Activated CD4-positive, alpha-beta T cell treated with anti-CD3 and anti-CD28 coated beads for 1 hour (primary cell): ENCODE measurements at places on chromosomes 16 and 17.
A peak's percentile ranks its signal among the peaks of the same experiment; 100 is the strongest.

DNA sequence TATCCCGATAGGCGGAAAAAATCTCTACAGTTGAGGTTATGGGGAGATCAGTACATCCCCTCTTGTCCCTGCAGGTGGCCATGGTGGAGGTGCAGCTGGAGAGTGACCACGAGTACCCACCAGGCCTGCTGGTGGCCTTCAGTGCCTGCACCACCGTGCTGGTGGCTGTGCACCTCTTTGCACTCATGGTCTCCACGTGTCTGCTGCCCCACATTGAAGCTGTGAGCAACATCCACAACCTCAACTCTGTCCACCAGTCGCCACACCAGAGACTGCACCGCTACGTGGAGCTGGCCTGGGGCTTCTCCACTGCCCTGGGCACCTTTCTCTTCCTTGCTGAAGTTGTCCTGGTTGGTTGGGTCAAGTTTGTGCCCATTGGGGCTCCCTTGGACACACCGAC lies 4.2 kb downstream of the ORAI3 start:
- no peak for DNase-seq

DNA sequence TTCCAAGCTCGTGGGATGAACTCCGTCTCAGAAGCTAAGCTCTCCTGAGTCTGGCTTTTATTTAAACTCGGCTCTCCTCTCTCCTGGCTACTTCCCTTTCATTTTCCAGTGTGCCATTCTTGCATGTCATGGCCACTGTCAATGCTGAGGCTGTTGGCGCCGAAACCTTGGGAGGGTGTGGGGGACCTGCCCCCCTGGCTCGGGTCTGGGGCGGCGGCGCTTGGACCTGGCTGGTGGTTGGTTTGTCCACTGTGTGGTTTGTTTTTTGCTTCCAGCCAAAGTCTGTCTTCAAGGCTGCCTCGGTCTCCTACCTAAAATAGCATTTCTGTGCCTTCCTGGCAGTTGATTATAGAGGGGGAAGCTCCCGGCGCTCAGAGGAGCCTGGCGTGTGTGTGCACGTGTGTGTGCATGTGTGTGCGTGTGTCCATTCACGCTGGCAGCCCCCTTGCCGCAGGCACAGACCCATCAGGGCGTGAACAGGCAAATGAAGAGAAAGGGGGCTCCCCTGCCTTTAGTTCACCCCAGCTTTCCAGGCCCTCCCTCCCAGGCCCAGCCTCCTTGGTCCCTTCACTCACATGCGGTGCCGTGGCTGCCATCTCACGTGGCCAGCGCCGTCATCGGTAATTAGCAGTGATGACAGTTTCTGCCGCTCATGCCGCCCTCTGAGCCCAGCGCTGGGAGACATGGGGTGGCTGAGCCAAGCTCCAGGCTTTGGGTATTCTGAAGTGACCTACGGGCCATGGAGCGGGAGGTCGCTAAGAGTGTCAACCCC lies 179.9 kb downstream of the SEC14L1 start:
- DNase-seq, result no peak

- peak; percentile 64 for DNase-seq
These were observed 10.1 kb downstream of the P3H4 start for GRCh38 chr17:41801374-41802271.

- no peak for DNase-seq
These were observed 16.8 kb upstream of the MYO15B start for GRCh38 chr17:75570772-75571171.

DNA sequence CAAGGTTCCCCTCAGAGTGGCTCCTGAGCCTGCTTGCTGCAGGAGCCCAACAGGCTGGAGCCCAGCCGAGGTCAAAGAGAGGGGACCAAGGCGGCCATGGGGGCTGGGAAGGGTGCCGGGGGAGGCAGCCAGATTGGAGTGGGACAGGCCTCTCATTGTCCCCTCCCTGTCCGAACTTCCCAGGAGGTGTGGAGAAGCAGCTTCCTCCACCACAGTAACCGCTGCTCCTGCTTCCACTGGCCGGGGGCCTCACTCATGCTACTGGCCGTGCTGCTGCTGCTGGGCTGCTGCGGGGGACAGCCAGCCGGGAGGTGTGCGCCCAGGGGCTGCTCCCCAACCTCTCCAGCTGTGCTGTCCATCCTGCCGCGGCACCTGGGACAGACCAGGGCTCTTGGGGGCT lies 29.3 kb downstream of the TMEM94 start:
- DNase-seq, result no peak

DNA sequence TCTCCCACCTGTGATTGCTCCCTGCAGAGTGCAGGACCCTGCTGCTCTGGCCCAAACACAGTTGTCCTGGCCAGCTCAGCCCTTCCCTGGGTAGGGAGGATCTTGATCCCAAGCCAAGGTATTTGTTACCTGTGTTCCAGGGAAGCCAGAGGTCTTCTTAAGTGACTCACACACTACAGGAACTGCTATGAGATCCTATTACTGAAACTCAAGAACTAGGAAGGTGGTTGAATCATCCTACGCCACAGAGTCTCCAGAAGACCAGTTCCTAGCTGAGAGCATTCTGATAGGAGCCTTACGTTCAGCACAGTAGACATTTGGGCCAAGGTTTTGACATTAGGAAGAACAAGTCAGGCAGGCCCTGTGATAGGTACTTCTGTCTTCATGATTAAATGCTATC lies 12.0 kb downstream of the CHST6 start:
- DNase-seq, result no peak

DNA sequence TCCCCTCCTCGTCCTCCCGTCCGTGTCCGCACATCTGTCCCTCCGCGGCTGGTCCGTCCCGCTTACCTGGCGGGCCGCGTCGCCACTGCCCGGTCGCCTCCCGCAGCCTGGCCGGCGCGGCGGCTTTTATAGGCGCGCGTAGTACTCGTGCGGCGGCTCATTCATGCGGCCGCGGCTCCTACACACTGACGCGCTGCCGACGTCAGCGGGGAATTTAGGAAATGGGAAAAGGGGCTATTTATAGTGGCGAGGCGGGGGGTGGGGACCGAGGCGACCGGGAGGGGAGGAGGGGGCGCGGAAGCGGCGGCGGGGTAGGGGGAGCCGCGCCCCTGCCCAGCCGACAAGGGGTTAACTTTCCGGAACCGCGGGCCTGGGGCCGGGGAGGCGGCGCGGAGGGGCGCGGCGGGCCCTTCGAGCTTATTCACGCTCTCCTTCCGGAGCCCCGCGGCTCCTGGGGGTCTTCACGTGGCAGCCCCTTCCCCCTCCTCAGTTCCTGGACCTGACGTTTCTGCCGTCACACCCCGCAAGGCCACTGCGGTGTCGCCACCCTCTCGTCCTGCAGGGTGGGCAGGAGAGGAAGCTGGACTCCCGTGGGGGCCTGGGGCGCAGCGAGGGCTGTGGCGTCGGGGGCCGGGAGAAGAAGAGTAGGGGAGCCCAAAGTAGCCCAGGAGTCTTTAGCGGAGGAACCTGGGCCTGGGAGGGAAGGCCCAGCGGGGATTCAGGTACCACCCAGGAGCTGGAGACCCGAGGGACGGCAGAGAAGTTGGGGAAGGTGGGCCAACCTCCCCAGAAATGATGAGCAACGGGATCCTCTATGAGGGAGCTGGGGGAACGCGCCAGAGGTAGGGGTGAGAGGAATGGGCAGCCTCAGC lies 3.6 kb upstream of the HIC1 start:
- DNase-seq, result no peak

GRCh38 chr16:54356391-54356790 lies 69.8 kb upstream of the IRX3 start:
- DNase-seq, result no peak

DNA sequence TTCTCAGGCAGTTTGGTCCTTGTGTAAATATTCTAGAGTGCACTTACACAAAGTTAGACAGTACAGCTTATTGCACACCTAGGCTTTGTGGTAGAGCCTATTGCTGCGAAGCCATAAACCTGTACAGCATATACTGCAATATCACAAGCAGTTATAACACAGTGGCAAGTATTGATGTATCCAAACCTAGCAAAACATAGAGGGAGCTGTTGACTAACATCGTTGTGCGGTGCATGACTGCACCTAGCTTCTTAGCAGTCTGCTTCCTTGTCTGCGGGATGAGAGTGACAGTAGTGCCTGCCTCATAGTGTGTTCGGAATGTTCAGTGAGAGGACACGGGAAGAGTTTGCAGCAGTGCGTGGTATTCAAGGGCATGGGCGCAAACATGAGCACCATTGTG lies 78.9 kb downstream of the MPRIP start:
- DNase-seq, result no peak

GRCh38 chr16:27258241-27258734 lies 10.3 kb downstream of the NSMCE1 start:
- no peak for DNase-seq

GRCh38 chr17:48637323-48638260 lies 11.4 kb upstream of the HOXB9 start:
- no peak for DNase-seq

- no peak for DNase-seq
These were observed 448.9 kb upstream of the ERCC4 start for GRCh38 chr16:13471036-13471435.

DNA sequence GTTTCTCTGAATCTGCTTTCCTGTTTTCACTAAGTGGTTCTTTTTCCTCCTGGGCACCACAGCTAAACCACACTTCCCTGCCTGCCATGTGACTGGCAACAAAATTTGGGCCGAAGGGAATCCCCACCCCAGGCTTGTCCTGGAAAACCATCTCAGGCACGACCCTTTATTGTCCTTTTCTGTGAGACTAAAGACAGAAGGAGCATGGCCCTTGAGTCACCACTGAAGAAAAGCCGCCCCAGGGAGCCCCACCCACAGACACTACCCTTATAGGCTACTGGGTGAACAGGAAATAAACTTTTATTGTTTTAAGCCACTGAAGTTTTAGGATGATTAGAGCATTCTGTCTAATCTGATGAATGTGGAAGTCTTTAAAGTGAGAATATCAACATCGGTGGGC lies 88.6 kb upstream of the BRD7 start:
- DNase-seq, result no peak

DNA sequence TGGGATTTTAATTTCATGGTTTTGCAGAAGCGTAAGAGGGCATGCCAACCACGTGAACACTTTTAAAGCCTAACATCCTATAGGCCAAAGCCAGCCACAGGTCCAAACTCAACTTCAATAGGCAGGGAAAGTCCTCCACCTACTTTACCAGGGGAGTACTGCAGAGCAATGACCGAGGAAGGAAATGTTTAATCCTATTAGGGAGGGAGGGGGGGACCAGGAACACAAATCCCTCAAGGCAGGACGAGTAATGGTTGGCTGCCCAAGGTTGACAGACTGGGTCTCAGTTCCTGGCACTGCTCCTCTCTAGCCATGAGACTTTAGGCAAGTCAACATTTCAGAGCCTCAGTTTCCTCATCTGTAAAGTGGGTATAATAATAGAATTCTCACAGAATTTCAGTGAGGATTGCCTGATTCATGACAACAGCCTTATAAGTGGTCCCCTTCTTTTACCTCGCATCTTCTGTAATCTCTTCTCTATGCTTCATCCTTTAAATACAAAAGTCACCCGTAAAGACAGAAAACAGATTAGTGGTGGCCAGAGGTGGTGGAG lies 315.8 kb downstream of the HAPSTR1 start:
- DNase-seq, result no peak

GRCh38 chr16:997440-998051 lies 16.0 kb downstream of the SOX8 start:
- peak; percentile 56 for DNase-seq

GRCh38 chr16:19119564-19119963 lies 5.8 kb downstream of the ITPRIPL2 start:
- no peak for DNase-seq

- no peak for DNase-seq
These were observed 8.5 kb upstream of the SIAH1 start for GRCh38 chr16:48393485-48394354.

DNA sequence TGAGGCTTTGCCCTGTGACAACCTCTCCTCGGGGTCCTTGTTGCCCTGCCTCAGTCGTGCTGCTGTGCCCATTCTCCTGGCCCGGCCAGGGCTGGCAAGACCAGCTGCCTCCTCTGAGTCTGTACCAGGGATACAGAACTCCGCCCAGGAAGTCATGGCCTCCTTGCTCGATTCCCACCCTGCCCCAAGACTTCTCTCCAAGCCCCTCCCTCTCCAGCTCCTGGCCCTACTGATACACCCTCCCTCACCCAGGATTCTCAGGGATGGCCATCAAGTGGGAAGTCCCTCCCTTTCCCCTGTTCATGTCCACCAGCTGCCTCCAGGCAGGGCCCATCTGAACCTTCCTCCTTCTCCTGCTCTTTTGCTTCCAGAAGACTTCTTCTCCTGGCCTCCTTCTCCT lies 11.2 kb upstream of the TMEM208 start:
- DNase-seq, result no peak

DNA sequence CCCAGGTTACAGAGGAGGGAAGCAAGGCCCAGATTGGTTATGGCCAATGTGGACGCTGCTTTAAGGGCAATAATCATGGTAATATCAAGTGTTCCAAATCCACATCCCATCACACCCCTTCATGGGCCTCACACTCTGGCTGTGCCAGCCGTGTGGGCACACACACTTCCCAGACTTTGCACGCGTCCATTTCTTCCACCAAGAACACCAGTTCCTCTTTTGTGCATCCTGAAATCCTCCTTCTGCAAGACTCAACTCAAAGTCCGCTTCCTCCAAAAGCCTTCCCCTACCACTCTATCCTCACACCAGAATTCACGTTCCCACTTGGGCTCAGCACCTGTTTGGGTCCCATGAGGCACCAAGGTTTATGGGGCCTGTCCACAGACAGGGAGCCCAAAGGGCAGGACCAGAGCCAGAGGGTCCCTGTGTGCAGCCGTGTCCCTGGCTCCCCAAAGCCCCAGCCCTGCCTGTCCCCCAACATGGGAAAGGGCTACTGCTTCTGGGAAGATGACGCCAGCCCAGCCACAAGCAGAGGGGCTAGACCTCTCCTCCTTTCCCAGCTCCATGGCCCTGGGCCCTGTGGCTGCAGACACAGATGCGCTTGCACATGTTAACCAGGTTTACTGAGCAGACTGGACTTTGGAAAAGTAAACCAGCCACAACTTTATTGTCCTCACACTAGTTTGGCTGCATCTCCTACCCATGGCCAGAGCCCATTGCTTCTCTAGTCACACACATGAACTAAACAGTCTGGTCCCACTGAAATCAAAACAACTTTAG lies 20.3 kb downstream of the SPNS3 start:
- DNase-seq, result no peak

- DNase-seq, result no peak
These were observed 244.6 kb upstream of the SDK2 start for GRCh38 chr17:73888862-73889261.

- no peak for DNase-seq
These were observed 18.1 kb upstream of the BAHCC1 start for GRCh38 chr17:81376946-81377714.

GRCh38 chr17:6126768-6127167 lies 56.6 kb downstream of the WSCD1 start:
- DNase-seq, result no peak

- no peak for DNase-seq
These were observed 30.7 kb upstream of the ZNF423 start for GRCh38 chr16:49886554-49887094.

GRCh38 chr16:69568676-69569075 lies 2.9 kb downstream of the NFAT5 start:
- no peak for DNase-seq

DNA sequence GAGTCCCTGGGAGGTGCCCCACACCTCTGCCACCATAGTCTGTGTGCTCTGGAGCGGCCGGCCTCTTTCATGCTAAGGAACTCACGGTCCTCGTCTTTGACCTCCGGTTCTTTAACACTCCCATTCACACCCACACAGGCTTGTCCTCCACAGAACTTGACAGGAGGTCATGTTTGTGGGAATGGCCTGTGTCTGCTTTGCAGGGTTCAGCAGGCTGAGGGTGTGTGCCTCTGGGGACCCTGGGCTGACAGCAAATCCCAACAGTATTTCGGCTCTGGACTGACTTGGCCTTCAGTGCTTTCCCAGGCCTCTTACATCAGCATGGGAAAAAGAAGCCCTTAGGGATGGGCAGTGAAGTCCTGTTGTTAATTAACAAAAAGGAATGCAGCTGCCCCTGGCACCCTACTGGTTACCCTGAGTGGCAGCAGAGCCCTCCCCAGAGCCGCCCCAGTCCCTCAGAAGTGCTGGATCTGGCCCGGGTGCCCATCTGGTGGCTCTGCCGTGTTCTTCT lies 35.4 kb upstream of the ADORA2B start:
- no peak for DNase-seq
